ENCODE measurements at places on chromosomes 13 and 19.

DNA sequence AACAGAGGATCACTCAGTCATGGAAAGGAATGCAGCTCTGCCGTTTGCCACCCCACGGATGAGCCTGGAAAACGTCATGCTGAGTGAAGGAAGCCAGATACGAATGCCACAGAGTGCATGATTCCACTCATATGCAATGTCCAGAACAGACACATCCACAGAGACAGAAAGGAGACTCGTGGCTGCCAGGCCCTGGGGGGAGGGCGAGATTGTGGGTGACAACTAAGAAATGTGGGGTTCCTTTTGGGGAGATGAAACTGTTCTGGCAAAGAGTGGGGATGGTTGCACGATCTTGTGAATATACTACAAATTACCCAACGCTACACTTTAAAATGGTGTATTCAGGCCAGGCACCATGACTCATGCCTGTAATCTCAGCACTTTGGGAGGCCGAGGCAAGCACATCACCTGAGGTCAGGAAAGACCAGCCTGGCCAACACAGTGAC, 27.2 kb upstream of the NAPA start:
- DNase-seq, result no peak

DNA sequence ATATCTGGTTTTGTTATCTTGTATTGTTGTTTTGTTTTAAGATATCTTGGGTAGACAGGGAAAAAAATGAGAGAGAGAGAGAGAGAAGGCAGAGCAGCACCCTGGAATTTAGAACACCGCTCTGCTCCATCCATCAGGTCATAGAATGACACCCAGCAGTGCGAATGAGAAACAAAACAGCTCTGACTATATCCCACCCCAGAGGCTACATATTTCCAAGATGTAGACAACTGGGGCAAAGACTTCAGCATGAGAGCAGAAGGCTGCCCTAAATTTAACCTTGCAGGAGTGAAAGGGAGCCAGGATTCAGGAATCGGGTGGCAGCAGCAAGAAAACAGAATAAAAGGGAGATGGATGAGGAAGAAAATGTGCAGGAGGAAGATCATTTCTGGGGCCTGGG, 46.5 kb downstream of the TNFSF13B start:
- no peak for DNase-seq

DNA sequence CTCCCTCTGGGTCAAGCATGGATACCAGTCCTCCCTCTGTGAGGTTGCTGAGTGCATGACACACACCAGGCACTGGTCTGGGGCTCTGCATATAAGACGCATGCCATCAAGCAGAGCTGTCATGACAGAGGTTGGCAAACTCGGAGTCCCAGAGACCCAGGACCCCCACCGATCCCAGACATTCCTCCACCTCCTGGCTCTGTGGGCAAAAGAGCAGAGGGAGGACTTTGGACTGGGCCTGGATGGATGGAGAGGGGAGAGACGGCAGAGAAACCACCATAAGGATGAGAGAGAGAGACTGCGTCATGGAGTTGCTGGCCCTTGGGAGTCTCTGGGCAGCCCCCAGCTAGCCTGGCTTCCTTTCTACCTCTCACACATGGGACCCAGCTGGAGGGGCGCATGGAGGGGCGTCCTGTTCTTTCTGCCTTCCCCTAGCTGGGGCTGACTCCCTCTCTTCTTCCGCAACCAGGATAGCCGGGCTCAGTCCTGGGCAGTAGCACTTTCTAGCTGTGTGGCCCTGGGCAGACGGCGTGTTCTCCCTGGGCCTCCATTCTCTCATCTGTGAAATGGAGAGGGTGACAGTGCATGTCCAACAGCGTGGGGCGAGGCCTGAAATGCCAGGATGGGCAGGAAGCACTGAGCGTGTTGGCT, 1.6 kb downstream of the HPN start:
- no peak for DNase-seq

GRCh38 chr19:30224689-30225606, 147.2 kb upstream of the ZNF536 start:
- peak; percentile 7 for DNase-seq

Data from stimulated activated CD4-positive, alpha-beta T cell treated with anti-CD3 and anti-CD28 coated beads, Interleukin-4, amount 100 ng/mL, for 4 hours (primary cell).